ENCODE measurements at places on chromosomes 11 and 22. TPM values are rescaled to one million over a fixed set of nuclear protein-coding genes. Genes with fewer than 3 reads are reported as not detected.

- no peak overlapping the region for H3K27ac ChIP-seq
- no peaks in the 10 kb centered on the region for H3K4me1 ChIP-seq
- no peaks in the 10 kb centered on the region for H3K36me3 ChIP-seq
- no peak overlapping the region for H3K4me3 ChIP-seq
- no peaks in the 10 kb centered on the region for H3K27me3 ChIP-seq
- DNase-seq: no peak
Measured at GRCh38 chr11:99814738-99815137, 794.0 kb downstream of the CNTN5 start.

NPTXR gene
- total RNA-seq: 2.3 TPM

DNA sequence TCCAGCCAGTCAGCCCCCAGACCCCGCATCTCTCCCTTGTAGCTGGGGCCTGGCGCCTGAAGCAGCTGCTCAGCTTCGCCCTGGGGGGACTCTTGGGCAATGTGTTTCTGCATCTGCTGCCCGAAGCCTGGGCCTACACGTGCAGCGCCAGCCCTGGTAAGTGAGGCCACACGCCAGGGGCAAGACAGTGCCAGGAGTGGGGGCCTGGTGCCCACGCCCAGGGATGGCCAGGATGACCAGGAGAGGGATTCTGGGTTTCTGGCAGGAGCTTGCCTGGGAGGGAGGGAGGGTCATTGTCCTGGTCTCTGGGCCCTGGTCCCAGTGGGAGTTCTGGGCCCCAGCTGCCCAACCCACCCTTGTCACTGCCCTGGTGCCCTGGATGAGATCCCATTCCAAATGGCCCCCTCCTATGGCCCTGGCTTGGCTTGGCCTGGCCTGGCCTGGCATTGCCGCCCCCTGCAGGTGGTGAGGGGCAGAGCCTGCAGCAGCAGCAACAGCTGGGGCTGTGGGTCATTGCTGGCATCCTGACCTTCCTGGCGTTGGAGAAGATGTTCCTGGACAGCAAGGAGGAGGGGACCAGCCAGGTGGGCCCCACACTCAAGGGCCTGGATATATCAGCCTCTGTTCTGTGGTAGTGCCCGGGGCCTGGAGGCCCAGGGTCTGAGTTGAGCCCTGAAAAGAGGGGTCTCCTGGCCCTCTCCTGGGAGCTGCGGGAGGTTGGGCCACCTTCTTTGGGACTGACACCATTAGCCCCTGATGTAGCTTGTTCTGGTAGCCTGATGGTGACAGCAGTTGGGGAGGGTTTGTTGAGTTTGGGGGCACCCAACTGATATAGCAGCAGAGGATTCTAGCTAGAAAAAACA, 3.7 kb downstream of the SLC39A13 start:
- H3K27ac ChIP-seq: peak overlapping the region; percentile 56
- H3K4me3 ChIP-seq: no peak overlapping the region
- DNase-seq: no peak
- peaks cover 36% of the 10 kb centered on the region for H3K4me1 ChIP-seq
- peaks cover 51% of the 10 kb centered on the region for H3K36me3 ChIP-seq

- no peaks in the 10 kb centered on the region for H3K4me1 ChIP-seq
- no peak overlapping the region for H3K27ac ChIP-seq
- no peaks in the 10 kb centered on the region for H3K36me3 ChIP-seq
Measured at GRCh38 chr11:106427736-106428135, 350.3 kb downstream of the AASDHPPT start.

GRCh38 chr11:70205766-70206165, 2.7 kb downstream of the FADD start:
- H3K36me3 ChIP-seq: no peaks in the 10 kb centered on the region
- no peak for DNase-seq
- no peak overlapping the region for H3K27ac ChIP-seq
- no peaks in the 10 kb centered on the region for H3K27me3 ChIP-seq
- no peak overlapping the region for H3K4me3 ChIP-seq

RIMBP3B gene
- total RNA-seq: not detected

DNA sequence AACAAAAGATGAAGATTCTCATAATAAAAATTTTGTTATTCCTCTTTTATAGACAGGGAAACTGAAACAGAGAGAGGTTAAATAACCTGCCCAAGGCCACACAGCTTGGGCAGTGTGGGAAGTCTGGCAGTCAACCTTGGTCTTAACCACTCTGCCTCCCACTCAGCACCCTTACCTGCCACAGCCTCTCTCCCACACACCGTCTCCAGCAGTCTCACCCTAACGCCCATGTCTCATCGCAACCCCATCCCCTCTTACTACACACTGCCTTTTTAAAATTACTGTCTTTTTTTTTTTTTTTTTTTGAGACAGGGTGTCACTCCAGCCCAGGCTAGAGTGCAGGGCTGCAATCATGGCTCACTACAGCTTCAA, 25.0 kb downstream of the ARRB1 start:
- no peak overlapping the region for H3K4me3 ChIP-seq
- H3K27ac ChIP-seq: peak overlapping the region; percentile 58
- H3K4me1 ChIP-seq: peaks cover 69% of the 10 kb centered on the region

MCM5 gene
- total RNA-seq: 39.5 TPM

OSM gene
- total RNA-seq: 0.19 TPM

MYOD1 gene
- total RNA-seq: not detected

DNA sequence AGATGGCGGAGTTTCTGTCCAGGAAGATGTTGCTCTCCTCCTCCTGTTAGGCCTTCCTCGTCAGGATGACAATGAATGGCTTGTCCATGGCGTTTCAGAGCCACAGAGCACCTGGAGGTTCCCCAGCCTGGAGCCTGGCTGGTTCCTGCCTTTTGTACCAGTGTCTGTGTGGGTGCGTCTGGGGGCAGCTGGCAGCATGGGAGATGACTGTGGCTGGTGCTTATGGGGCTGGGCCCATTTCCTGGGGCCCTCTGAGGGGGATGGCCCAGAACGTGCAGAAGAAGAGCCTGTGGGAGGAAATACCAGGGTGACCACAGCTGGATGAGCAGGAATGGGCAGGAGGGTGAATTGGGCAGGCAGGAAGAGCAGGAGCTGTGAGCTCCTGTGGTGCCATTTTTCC, 6.7 kb downstream of the SLC37A2 start:
- peak overlapping the region; percentile 84 for H3K27ac ChIP-seq
- H3K4me3 ChIP-seq: no peak overlapping the region
- DNase-seq: no peak
- peaks cover 47% of the 10 kb centered on the region for H3K4me1 ChIP-seq
- H3K36me3 ChIP-seq: no peaks in the 10 kb centered on the region

ARHGAP20 gene
- total RNA-seq: 3.3 TPM

DNA sequence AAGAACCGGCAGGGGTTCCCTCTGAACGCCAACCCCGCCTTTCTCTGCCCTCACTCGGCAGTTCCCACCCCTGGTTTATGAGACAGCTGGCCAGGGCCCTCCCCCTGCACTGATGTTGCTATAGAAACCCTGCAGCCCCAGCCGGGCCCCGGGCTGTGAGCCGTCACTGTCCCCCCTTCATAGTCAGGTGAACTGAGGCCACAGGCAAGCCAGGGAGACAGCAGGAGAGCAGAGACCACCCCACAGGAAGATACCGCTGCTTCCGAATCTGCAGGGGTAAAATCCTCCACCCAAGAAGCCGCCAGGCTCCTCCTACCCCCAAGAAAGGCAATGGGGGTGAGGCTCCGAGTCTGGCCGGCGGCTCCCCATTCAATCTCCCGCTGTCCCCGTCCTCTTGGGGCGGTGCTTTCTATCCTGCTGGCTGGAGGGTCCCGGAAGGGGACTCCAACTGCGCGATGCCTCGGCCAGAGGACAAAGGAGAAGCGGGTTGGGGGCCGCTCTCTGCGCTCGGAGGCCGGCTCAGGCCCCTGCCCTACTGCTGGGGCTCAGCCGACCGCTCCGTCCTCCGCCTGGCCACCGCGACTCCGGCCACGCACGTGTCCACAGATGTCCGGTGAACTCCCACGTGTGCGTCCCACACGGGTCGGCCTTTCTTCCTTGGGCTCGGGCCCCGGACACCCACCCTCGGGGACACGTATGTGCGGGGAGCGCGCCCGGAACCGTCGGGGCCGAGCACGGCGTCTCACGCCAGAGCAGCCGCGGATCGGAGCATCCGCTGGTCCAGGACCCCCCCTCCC, 587 bp downstream of the SLC25A22 start:
- peaks cover 55% of the 10 kb centered on the region for H3K36me3 ChIP-seq
- H3K4me3 ChIP-seq: peak overlapping the region; percentile 87
- H3K4me1 ChIP-seq: peaks cover 39% of the 10 kb centered on the region
- no peaks in the 10 kb centered on the region for H3K27me3 ChIP-seq
- DNase-seq: no peak

HTR3B gene
- total RNA-seq: 0.19 TPM

DNA sequence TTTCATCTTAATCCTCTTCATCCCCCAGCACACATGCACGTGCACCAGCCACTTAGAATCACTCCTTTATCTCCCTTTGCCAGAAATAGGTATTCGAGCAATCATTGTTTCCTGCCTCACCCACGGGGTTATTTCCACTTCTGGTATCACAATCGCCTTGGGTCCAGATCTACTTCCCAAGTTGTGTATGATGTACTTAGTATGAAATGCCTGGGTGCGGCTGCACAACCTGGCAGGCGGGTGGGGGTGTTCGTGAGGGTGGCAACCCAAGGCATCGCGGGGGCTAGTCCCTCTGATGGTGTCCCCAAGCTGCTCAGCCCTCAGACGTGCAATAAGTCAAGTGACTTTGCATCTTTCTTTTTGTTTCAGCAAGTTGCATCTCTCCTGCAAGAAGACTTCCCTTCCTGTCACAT, 475.6 kb downstream of the MIAT start:
- H3K27ac ChIP-seq: no peak overlapping the region
- H3K4me1 ChIP-seq: peaks cover 10% of the 10 kb centered on the region
- no peaks in the 10 kb centered on the region for H3K36me3 ChIP-seq
- H3K27me3 ChIP-seq: no peaks in the 10 kb centered on the region
- DNase-seq: no peak

DNA sequence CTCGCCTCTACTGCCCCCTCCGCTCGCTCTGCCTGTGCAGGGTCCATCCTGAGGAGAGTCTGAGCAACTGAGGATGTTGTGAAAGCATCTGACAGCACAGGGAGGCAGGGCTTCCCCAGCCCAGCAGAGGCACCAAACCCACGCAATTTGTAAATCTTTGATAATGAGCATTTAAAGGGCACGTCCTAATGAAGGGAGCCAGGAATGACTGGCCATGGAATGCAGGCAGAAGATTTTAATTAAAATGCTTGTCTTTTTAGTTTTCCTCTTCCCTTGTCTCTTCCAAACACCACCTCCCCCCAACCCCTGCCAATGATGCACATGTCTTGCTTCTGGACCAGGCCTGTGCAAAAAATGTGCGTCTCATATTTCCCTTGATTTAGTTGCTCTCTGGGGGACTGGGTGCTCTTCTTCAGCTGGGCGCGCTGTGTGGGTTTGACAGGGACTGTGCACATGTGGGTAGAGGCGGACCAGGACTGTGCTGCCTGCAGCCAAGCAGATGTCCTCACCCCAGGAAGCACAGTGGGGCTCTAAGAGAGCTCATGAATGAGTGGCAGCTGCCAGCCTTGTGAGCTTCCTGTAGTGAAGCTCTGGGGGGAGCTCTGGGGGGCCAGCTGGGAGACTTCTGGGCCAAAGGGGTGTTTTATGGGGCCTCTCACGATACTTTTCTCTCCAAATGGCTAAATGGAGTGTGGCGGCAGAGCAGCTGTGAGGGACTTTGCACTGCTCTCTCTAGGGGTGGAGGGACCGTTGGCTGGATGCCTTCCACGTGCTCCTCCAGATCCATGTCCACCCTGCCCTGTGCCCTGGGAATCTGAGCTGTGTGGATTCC, 273.5 kb downstream of the ST3GAL4 start:
- no peak overlapping the region for H3K4me3 ChIP-seq
- no peaks in the 10 kb centered on the region for H3K36me3 ChIP-seq
- no peak overlapping the region for H3K27ac ChIP-seq
- H3K4me1 ChIP-seq: no peaks in the 10 kb centered on the region
- H3K27me3 ChIP-seq: no peaks in the 10 kb centered on the region
- DNase-seq: no peak

- no peak for DNase-seq
- H3K36me3 ChIP-seq: no peaks in the 10 kb centered on the region
- no peak overlapping the region for H3K4me3 ChIP-seq
Measured at GRCh38 chr11:110463153-110463552, 33.4 kb downstream of the FDX1 start.

DNA sequence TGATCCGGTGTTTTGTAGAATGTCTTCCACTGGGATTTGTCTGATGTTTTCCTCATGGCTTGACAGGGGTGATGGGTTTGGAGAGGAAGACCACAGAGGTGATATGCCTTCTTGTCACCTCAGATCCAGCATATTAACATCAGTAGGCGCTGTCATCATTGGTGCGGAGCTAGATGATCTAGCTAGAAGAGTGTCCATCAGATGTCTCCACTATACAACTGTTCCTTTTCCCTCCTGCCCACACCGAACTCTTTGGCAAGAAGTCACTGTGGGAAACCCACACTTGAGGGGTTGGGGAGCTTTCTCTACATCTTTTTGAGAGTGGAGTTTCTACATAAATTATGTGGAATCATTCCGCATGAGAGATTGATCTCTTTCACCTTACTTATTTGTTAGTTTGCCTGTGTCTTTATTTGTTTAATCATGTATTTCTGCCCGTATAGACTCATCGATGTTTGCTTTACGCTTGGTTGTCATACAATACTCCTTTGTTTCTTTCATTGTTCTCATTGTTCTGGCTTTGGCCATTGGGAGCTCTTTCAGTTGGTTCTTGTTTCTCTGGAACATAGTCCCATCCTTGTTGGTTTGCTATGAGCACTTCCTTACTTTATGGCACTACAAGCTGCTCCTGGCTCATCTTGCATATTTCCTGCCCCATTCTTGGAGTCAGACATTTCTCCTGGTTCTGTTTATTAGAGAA, 1420.3 kb downstream of the BRD1 start:
- no peak for DNase-seq
- no peak overlapping the region for H3K4me3 ChIP-seq
- no peaks in the 10 kb centered on the region for H3K36me3 ChIP-seq

- H3K27me3 ChIP-seq: no peaks in the 10 kb centered on the region
- peaks cover 29% of the 10 kb centered on the region for H3K4me1 ChIP-seq
- H3K4me3 ChIP-seq: no peak overlapping the region
- DNase-seq: no peak
Measured at GRCh38 chr11:34819740-34820482, 96.3 kb downstream of the APIP start.

APOL4 gene
- 10.3 TPM for total RNA-seq

GRCh38 chr11:134502153-134502550, 90.1 kb upstream of the B3GAT1 start:
- H3K27me3 ChIP-seq: peaks cover 23% of the 10 kb centered on the region
- no peaks in the 10 kb centered on the region for H3K36me3 ChIP-seq
- H3K27ac ChIP-seq: no peak overlapping the region
- DNase-seq: no peak
- no peak overlapping the region for H3K4me3 ChIP-seq

DNA sequence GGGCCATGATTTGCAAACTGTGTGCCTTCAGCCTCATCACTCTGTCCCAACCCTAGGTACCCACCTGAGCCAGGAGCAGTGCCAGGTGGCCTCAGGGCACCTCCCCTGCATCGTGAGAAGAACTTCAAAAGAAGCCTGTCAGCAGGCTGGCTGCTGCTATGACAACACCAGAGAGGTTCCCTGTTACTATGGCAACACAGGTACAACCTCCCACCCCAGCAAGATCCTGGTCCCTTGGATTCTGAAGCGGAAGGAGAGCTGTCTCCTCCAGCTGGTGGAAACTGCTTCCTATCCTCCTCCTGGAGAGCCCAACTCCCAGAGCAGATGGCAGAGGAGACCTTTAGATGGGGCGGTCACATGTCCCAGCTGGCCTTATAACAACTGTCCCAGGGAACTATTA, 2.9 kb downstream of the ZP1 start:
- no peak for DNase-seq
- H3K27ac ChIP-seq: no peak overlapping the region
- no peaks in the 10 kb centered on the region for H3K36me3 ChIP-seq
- peaks cover 24% of the 10 kb centered on the region for H3K4me1 ChIP-seq
